ENCODE measurements at places on chromosomes 7 and 10.

DNA sequence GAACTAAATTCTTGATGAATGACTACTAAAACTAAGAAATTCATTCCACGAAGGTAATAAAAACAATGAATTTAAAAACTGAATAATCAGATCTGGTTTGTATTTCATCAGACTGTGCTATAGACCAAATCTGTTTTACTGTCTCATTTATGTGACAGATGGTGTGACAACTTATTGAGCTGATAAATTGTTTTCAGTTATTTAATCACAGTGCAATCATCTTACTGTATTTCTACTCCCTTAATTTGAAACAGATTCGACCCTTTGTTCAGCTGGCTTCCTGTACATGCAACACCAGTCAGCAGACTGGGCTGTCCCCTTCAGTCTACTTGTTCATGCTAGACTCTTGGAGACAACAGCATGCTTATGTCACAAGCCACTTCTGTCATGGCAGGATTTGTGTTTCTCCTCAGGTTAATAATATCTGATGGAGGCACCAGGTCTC, 150.9 kb downstream of the MBL2 start:
- DNase-seq, result no peak

GRCh38 chr7:128454808-128455542, 703 bp upstream of the HILPDA start:
- no peak for DNase-seq

- no peak for DNase-seq
Measured at GRCh38 chr7:112361154-112361553, 89.1 kb upstream of the IFRD1 start.

GRCh38 chr10:14531974-14532373, 201.2 kb upstream of the FRMD4A start:
- DNase-seq, result no peak

DNA sequence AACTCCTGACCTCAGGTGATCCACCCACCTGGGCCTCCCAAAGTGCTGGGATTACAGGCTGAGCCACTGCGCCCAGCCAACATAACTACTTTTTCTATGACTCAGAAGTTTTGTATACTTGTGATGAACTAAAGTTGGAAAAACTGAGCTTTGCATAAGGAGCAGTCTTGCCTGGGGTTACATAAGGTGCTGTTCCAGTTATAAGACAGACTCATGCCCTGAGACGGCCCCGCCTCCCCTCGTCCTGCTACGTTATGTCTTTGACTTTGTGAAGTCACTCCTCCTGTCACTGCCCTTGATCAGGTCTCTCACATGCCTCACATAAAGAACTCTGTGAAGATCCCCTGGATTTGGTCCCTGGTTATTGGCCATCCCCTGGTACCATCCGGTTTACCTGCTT, 40.4 kb upstream of the OPN4 start:
- DNase-seq, result no peak

DNA sequence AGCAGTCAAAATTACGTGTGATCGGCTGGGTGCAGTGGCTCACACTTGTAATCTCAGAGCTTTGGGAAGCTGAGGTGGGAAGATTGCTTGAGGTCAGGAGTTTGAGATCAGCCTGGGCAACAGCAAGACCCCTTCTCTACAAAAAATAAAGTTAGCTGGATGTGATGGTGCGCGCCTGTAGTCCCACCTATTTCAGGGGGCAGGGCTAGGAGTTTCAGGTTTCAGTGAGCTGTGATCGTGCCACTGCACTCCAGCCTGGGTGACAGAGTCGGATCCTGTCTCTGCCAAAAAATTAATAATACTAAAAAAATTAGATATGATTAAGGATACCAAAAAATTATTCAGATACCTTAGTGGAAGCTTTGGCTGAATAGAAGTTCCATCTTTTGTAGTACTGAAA, 136.4 kb downstream of the SDK1 start:
- DNase-seq, result no peak

DNA sequence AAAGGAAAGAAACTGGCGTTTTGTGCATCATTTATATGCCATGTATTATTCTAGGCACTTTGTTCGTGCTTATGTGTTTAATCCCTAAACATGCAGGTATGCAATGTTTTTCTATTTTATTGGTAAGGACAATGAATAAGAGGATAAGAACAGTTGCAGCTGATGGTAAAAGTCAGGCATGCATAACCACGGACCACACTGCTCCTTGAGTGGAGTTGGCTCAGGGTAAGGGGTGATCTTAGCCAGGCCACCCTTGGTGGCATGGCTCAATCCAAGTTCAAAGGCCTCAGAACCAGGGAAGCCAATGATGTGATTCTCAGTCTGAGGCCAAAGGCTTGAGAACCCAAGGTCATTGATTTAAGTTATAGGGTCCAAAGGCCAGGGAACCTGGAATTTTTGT, 1068.1 kb downstream of the NRG3 start:
- DNase-seq, result no peak

DNA sequence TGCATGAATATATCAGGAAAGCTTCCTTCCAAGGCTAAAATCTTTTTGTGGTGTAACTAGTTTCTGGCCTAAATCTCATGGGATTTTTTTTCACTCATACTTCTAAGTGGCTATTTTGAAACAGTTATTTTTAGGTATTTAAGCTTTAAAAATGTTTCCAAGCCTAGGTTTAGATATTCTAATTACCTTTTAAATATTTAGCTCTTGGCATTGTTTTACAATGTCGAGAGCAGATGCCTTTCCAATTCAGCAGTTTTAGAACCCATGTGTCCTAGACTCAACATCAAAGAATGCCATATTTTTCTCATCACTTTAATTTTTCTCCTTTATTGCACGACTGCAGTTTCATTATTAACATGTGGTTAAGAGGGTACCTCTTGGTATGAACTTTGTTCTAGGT, 27.1 kb upstream of the STOX1 start:
- DNase-seq, result no peak

DNA sequence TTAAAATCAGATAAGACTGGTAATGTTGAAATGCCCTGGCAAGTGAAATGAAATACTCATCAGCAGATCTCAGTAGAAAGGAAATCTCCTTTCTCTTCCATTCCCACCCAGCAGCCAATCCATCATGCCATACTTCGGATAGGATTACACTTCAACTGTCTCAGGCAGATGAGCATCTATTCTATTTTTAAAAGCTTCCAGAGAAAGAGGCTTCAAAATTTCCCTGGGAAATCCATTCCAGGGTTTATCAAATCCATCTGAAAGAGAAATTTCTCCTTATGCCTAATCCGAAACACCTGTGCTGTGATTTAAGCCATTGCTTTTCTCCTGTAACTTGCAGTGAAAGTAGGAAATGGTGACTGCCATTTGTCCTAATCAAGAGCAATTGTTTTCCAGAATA, 60.4 kb upstream of the RAPGEF5 start:
- no peak for DNase-seq

DNA sequence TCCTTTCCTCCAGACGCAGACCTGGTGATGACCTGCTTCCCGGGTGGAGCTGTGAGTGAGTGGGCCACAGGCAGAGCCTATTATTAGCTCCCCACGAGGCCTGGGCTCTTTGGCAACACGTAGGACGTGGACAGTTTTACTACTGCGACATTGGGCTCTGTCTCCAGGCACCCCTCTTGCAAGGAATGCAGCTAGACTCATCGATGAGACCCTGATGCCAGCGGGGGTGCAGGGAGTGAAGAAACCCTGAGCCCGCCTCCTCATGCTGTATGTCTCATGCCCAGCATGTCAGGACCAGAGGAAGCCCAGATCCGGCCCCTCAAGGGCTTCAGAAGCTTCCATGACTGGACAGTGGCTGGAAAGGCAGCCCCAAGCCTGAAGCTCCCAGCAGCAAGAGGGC, 161.9 kb downstream of the TCERG1L start:
- no peak for DNase-seq

GRCh38 chr7:3164380-3164792, 120.7 kb upstream of the CARD11 start:
- no peak for DNase-seq

All from CD8-positive, alpha-beta memory T cell (primary cell).